HFFc6 (cell line): ENCODE measurements at places on chromosomes 6 and 20.

DNA sequence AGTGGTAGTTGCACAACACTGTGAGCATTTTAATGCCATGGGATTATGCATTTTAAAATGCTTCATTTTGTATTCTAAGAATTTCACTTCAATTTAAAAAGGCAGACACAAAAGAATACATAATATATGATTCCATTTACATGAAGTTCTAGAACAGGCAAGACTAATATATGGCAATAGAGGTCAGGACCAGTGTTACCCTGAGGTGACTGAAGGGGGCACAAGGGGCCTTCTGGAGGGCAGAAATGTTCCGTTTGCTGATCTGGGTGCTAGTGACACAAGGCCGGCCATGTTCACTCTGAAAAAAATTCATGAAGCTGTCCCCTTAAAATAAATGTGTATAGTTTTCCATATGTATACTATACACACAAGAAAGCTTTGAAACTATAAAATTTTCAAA lies 28.5 kb downstream of the TASP1 start:
- DNase-seq = no peak

DNA sequence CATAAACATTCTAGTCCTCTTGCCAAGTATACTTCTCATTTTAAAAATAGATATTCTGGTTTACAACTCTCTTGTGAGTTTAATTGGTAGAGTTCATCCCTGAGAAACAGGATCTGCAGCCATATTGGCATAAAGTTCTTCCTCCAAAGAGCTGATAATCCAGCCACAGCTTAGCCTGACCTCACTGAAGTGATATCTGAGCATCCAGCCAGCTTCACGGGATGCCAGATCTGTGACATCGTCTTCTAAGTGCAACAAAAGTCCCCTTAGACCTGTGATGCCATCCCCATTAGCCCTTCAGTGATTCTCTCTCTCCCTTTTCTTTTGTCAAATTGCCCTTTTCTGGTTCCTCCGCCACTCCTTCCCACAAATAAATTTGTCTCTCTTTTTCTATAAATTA lies 180.6 kb upstream of the STXBP5 start:
- no peak for DNase-seq

- no peak for DNase-seq
These were observed 3.2 kb upstream of the HLA-DMB start for GRCh38 chr6:32943864-32944649.

DNA sequence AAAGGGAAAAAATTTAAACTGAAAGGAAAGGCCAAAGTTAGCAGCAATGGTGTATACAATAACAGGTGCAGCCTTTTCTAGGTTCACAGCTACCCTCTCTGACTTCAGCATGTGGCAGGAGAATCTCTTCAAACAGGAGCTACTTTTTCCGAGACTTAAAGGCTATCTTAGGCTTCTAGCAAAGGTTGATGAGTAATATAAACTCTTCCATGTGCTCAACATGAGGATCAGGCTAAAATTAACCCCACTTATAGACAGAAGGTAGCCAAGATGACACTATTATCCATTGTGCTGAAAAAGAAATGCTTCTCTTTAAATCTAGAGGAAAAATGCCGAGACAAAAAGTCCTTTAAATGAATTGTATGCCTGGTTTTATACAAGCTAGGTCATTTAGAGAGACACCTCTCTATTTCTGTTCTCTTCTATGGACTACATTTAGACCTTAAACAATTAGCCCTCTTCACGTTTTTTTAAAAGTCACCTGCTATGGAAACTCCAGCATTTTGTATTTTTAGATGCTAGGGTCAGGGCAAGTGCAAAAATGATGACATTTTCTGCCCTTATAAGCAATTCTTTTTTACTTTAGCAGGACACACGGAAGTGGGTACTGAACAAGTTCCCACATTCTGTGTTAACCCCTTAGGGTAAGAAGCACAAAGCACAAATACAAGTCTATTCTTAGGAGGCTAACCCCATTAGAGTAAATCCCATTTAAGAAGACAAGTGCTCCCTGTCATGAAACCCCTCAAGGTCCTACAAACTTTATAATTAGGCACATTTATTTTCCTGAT lies 216.8 kb upstream of the CITED2 start:
- DNase-seq = no peak

DNA sequence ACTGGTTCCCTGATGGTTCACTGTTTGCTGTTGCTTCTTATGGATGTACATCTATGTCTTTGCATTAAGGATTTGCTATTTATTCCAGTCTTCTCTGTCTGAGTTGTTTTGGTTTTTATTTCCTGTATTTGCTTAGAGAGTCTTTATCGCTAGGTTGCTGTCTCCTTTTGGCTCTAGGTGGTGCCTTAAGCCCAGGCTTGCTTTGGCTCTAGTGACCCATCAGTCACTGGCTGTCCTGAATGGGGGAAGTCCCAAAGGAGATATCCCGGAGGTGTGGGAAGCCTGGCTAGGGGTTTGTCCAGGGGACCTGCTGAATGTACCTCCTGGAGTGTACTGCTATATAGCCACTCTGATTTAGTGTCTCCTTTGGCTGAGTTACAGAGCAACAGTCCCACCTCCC lies 53.4 kb downstream of the MCHR2 start:
- DNase-seq = no peak

DNA sequence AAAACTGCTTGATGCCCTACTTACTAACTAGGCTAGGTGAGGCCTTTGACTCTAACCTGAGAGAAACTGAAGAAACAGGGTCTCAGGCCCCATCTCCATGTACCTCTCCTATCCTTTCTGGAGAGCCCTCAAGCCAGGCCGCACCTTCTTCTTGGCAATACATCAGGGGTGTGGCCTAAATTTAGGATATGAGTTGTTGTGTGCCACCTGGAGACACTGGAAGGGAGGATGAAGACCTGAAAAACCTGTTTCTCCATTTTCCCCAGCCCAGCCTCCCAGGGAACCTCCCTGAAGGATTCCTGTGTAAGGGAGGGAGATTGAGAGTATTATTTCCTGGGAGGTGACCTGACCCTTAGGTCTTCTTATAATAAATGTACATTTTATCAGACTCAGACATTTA lies 3.1 kb downstream of the LY6G6D start:
- DNase-seq = no peak

DNA sequence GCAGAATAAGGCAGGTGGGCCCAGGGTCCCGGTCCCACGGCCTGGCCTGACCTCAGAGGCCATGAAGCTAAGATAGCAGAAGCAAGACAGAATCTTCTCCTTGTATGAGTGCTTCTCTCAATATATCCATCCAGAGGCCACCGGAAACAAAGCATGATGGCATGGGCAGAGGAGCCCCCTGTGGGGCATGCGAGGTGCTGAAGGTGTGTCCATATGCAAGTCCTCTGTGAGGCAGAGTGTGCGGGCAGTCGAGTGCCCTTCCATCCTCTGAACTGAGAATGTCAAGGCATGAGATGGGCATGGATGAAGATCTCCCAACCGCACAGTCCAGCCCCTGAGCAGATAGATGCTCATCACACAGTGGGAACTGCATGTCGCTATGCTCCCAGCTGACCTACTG lies 9.8 kb upstream of the GGTLC1 start:
- no peak for DNase-seq

- DNase-seq = no peak
These were observed 19.1 kb upstream of the RBBP8NL start for GRCh38 chr20:62446481-62446880.

GRCh38 chr20:35448788-35449373 lies 6.5 kb upstream of the CEP250 start:
- DNase-seq = no peak

DNA sequence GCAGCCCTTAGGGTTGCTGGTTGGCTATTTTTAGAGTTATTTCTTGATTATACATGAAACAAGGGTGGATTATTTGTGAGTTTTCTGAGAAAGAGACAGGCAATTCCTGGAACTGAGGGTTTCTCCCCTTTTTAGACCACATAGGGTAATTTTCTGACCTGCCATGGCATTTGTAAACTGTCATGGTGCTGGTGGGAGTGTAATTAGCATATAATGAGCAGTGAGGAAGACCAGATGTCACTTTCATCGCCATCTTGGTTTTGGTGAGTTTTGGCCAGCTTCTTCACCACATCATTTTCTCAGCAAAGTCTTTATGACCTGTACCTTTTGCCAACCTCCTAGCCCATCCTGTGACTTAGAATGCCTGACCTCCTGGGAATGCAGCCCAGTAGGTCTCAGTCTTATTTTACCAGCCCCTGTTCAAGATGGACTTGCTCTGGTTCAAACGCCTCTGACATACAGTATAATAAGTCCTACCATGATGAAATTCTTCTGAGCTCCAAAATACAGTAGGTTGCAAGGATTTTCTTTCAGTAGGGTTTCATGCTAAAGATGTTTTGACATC lies 117.1 kb downstream of the ISM1 start:
- no peak for DNase-seq

DNA sequence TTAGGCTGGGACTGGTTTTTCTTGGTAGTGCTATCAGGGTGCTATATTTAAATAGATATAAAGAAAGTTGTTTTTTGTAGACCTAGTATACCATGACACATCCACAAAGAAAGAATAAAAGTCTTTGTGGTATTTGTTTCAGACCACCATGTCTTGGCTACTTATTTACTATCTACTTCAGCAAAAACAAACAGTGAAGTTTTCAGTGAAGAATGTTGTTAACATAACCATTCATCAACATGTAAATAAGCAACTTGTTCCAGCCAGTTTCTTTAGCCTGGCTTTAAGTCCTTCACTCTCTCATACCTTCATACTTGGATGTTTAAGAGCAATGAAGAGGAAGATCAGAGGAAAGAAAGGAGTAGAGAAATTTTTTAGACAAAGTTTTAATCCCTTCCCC lies 624.1 kb downstream of the CD109 start:
- DNase-seq = no peak

DNA sequence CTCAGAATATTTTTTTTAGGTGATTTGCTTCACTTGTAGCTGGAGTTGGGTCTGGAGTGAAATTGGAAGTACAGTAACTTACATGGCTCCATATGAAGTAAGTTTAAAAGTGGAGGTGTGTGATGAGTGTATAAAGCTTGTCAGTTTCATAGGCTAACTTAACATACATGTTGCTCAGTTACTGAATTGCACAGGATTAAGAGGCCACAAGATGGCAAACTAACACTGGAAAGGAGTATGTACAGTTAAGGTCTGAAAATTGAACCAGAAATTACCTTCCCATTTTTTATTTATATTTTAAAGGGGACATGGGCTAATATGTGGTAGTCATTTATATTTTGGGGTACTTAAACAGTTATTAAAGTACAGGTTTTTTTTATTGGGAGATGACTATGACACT lies 45.3 kb upstream of the SMIM8 start:
- peak; percentile 15 for DNase-seq

DNA sequence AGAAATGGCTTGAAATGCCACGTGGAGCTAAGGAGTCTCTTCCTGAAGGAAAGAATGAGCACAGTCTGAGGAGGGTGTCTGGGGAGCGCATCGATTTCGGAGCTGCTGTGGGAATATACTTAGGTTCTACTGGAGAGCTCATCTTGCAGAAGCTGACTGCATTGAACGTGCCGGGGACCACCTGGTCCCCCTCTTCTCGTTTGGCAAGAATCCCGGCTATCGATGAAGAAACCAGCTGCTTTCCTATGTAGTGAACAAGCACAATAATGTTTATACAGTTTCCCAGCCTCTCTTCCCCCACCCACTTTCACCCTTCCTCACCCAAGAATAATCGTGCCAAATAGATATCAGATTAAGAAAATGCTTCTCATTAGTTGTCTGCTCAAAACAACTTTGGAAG lies 242.5 kb downstream of the PACRG start:
- no peak for DNase-seq

DNA sequence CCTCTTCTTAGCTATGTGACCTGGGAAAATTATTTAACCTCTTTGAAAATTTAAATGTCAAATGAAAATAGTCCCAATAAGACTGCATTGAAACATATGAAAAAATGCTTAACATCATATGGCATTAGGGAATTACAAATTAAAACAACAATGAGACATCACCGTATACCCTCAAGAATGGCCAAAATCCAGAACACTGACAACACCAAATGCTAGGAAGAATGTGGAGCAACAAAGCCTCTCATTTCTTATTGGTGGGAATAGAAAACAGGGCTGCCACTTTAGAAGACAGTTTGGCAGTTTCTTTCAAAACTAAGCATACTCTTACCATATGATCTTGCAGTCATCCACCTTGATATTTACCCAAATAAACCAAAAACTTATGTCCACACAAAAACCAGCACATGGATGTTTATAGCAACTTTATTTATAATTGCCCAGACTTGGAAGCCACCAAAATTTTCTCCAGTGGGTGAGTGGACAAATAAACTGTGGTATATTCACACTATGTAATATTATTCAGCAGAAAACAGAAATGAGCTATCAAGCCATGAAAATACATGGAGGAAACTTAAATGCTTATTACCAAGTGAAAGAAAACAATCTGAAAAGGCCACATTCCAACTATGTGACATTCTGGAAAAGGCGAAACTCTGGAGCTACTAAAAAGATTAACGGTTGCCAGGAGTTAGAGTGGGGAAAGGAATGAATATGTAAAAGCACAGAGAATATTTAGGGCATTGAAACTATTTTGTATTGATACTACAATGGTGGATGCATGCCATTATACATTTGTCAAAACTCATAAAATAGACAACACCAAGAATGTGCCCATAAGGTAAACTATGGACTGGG lies 459.9 kb downstream of the GRIK2 start:
- no peak for DNase-seq

GRCh38 chr20:61424011-61424627 lies 172.1 kb downstream of the CDH4 start:
- no peak for DNase-seq

- no peak for DNase-seq
These were observed 2.6 kb upstream of the WFDC5 start for GRCh38 chr20:45117581-45117980.

DNA sequence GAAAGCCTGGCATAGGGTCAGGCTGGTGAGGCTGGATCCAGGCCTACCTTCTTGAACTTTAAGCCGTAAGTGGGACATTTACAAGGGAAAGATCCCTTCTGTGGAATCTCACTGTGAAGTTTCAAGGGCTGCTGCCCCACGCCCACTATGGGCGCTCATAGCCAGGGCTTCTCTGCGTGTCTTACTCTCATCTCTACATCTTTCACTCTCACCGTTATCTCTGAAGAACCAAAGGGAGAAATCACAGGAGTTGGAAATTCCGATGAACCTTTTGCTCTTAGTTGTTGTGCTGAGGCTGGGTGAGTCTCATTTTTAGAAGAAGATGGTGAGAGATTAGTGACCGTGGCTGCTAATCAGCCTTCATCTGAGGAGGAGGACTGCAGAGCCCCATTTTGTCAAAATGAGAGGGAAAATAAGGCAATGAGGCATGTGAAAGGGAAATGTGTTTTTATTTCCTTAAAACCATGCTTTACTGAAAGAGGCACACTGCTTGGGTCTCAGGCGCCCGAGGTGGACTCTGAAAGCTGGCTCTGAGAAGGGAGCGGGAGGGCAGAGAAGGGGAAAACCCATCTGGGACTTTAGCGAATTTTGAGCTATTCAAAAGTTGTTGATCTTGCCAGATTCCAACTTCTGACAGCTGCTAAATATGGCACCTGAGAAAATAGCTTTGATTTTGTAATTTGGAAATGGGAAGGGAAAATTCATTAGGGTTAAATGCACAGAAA lies 301.5 kb downstream of the CLIC5 start:
- DNase-seq = no peak

DNA sequence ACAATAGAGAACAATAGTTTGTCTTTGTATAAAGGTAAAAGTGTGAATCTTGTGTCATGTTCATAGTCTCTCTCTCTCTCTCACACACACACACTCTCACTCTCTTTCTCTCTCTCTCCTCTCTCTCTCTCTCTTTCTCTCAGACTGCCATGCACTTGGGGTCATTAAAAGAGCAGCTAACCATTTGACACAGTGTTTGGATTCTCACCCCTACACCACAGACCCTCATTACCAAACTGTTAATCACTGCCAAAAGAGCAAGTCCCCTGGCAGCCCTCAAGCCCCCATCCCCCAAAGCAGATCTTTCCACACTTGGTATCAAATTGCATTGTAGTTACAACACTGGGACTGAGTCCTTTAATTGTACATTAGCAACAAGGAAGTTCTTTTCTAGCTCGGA lies 305.8 kb upstream of the RSPO3 start:
- DNase-seq = no peak
